Stimulated activated CD8-positive, alpha-beta memory T cell treated with anti-CD3 and anti-CD28 coated beads, Interleukin-12 subunit alpha, Interleukin-12 subunit beta, amount 100 ng/mL, for 4 hours (primary cell): ENCODE measurements at places on chromosomes 6 and 20.

DNA sequence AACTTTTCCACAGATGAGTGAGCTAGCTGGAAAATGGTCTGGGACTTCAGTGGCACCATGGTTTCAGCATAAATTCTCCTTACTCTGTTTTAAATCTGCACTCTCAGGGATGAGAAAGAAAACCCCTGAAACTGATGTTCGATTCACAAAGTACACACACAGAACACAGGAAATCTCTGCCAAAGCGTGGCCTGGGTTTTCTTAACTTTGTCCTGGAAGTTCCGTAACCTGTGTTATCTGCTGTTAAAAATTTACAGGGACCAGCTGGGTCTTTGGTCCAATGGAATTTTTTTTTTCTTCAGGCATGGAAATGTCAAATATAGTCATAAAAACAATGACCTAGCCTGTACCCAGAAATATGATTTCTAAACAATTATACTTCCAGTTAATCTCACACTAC lies 7.3 kb downstream of the SCML4 start:
- no peak for DNase-seq

- no peak for DNase-seq
These were observed 26.4 kb downstream of the RMND1 start for GRCh38 chr6:151425561-151425960.

GRCh38 chr6:37160922-37161778 lies 8.8 kb upstream of the PIM1 start:
- DNase-seq: no peak

DNA sequence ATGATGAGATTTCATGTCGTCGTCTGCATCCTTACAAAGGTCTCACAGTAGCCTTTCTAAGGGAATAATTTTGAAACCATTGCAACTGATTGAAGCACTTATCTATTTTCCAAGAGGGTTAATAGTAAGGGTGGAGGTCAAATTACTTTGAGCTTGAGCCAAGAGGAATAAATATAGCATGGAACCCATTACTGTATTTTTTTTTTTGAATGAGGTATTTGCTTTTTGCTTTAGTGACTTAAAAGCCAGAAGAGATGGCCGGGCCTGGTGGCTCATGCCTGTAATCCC lies 78.3 kb downstream of the SCAND1 start:
- DNase-seq: no peak

DNA sequence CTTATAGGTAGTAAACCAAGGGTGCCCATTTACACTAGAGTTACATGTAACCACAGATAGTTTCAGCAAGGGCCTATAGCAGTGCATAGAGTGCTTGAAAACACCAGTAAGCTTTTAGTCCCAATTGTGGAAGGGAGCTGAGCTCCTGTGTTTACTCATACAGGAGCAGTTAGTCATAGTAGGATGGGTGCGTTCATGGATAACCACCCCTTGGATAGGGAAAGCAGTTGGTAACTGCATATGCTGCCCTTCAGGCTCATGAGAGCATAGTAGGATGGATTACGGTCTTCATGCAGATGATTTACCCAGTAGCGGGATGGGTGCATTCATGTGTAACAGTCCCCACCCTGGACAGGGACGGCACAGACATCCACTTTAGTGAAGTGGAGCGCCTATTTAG lies 45.1 kb downstream of the OR2B6 start:
- no peak for DNase-seq

DNA sequence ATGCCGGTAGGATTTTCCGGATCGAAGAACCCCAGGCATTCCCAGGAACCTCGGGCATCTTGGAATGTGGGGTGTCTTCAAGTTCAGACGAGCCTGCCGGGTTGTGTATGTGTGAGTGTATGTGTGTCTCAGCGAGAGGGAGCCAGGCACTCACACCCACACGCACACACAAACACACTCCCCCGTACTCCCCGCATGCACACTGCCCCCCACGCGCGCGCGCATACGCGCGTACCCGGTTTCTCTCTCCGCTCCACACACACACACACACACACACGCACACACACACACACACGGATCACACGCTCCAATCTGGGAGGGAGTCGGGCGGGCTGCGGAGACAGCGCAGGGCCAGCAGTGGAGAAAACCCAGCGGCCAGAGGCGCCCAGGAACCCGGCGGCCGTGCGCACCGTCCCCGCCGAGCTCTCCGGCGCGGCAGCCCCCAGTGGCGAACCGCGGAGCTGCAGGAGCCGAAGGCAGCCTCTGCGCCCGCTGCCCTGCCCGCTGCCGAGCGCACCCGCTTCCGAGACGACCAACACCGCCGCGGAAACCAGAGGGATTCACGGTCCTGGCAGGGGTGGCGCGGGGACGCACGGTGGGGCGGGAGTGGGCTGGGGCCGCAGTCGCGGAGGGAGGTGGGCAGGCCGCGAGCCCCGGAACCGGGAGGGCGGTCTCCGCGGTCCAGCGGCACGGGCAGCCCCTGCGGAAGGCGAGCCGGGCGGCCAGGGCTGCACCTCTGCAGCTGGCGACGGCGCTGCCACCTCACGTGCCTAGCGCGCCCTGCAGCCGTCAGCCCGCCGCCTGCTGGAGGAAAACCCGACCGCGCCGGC lies at the start of gene LRFN2:
Gene LRFN2, minus strand, starts transcription at position 125 of the 830 bp plus-strand sequence.
- peak; percentile 50 for DNase-seq

DNA sequence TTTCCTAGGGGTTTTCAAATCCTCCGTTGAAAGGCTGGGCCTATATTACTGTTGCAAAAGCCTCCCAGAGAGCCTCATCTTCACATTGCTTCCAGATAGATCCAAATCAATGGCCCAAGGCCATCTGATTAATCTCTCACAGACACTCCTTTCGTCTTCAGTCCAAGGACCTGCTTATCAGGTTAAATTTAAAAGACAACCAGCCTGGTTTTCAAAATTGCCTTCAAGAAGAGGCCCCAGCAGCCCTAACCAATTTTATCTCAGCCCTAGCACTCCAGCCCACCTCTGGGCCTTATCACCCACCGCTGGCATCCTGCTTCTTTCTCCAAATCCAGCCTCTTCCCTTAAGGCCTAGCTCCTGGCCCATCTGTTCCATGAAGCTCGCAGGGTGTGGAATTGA lies 15.5 kb upstream of the CCND3 start:
- DNase-seq: no peak

- no peak for DNase-seq
These were observed 20.7 kb downstream of the FUCA2 start for GRCh38 chr6:143490775-143491174.

DNA sequence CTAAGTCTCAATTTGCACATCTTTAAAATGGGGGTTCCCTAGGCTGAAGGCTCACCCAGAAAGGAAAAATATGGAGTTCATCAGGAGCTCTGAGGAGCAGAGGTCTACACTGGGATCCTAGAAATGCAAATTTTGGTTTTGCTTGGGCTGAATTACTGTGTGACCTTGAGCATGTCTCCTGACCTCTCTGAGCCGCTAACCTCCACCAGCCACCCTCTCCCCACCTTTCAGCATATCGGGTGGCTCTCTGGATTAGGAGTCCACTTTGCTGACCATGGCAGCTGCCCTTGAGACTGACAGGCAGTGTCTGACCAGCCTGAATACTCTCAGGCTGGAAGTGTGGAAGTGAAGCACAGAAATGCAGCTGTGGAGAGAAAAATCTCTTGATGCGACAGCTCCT lies 165.9 kb upstream of the LRFN2 start:
- no peak for DNase-seq
